ELF-1 (cell line): ENCODE measurements at places on chromosomes 3 and 15.

DNA sequence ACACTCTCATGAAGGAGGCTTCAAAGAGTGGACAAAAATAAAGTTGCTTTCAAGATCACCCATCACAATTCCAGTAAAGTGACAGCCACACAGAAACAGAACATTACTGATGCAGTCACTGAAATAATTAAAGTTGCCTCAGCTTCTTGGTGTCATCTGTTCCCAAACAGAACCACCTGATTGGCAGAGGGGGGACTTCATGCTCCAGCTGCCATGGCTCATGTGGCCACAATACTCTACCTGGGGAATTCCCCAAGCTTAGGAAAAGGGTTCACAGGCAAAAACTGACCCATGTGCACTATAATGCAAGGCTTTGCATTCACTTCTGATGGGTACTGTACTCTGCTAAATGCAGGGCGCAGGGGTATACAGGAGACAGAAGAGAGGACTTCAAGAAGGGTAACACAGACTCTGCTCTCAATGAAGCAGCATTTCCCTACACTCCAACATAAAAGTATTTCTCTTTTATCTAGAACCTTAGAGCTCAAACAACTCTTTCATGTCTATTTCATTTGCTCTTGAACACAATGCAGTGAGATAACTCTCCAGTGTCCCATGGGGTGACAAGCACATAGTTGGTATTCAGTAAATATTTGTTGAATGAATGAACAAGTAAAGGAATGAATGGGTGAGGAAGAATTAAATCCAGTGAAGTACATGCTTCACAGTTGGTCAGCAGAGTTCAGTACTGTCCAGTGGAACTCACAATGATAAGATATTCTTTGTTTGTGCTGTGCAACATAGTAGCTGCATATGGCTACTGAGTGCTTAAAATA, 8.6 kb upstream of the CTNNB1 start:
- DNase-seq = no peak

DNA sequence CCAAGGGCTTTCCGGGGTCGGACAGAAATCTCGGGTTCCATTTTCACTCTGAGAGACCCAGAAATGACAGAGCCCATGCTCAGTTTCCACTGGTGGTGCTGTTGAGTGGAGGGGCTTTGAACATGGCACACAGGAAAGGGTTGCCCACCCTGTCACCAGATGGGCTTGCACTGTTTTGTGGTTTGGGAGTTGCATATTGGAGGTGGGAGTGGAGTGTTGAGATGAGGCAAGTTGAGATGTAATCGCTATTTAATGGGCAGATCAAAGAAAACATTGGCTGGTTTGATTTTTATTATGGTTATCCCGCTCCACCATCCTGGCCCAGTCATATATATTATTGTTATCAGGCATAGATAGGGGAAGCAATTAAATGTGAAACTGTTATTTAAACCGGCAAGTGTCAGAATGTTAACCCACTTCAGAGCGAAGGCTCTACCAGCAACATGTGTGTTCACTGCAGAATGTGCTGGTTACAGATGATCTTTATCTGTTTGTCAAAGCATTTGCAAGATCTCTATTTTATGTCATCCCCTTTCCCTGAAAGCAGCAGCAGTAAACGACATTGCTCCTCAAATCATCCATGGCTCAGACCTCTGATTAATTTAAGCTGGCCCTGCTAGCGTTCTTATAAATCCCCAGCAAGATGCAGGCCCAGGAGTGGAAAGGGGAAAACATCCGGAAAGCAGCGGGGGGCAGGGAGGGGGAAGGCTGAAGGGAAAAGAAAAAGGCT, 58.3 kb upstream of the TSEN2 start:
- no peak for DNase-seq

- DNase-seq = no peak
Observed at GRCh38 chr15:44082558-44083157, 112.4 kb downstream of the FRMD5 start.

DNA sequence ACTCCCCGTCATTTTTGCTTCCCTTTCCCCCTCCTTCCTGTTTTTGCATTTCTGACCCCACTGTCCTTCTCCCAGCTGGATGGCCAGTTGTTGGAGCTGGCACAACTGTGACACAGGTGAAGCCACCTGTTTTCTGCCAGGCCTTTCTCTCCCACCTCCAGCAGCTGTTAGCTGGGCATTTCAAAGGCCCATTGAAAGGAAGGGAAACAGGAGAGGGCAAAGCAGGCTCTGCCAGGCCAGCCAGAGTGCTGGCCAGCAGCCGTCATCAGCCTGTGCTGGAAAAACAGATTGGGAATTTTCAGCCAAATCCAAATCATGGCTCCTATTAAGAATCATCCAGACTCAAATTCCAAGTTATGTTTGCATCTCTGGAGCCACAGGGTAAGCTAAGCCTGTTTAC, 155.2 kb upstream of the C2CD4B start:
- no peak for DNase-seq

DNA sequence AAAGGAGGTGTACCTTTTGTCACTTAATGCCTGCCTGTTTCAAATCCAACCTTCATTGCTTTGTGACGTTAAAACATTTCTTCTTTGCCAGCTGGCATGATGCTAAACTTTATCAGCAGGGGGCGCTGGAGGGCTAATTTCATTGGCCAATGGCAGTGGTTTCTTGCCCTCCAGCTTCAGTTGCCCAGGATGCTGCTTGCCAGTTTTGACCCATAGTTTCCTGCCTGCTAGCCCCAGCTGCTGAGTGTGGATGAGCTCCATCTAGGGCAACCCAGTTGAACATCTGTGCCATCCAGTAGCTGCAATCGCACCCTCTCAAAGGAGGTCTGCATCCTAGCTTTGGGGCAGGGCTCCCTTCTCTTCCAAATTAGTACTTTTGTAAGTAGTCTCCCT, 22.1 kb downstream of the ACKR2 start:
- DNase-seq = peak; percentile 85

- no peak for DNase-seq
Observed at GRCh38 chr3:155418407-155418806, 124.9 kb upstream of the STRIT1 start.

- DNase-seq = no peak
Observed at GRCh38 chr3:30481241-30481640, 125.2 kb upstream of the TGFBR2 start.

- no peak for DNase-seq
Observed at GRCh38 chr3:48528754-48529153, 24.8 kb upstream of the SHISA5 start.

DNA sequence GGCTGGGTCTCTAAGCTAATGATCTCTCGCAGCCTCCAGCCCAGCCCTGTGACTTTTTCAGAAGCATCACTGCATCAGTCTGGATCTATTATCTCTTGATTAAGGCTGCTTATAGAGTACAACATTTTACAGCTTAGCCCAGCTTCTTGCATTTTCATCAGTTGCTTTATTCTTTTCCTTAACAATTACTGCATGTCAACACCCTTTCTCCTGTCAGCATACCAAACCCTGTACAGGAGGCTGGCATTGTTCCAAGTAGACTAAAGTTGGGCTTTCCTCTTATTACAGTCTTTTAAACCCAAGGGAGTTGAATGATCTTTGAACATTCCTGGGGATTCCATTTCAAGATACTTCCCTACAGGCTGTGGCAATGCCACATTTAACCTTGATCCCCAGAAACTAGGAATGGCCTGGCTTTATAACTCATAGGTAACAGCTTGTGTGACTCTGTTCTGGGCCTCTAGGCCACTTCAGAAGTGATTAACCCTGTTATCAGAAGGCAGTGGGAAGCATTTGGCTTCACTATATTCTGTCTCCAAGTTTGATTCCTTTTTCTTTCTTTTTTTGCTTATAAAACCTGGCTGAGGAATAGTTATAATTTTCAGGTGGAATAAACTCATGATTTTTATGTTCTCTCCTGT, 182.9 kb downstream of the KCNMB2 start:
- no peak for DNase-seq

GRCh38 chr3:32571192-32571485, 481 bp upstream of the DYNC1LI1 start:
- DNase-seq = no peak

DNA sequence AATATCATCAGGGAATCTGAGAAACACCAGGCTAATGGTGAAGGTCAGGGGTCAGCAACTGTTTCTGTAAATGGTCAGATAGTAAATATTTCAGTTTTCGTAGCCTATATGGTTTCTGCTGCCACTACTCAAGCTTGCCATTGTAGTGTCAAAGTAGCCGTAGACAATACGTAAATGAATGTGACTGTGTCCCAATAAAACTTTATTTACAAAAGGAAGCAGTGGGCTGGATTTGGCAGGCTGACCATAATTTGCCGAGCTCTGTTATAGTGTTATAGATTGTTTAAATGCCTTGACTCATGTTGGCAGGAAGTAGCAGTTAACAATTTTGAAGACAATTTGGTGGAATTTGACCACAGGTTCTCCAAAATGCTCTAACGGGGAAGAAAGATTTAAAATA, 548.2 kb downstream of the FOXP1 start:
- no peak for DNase-seq

DNA sequence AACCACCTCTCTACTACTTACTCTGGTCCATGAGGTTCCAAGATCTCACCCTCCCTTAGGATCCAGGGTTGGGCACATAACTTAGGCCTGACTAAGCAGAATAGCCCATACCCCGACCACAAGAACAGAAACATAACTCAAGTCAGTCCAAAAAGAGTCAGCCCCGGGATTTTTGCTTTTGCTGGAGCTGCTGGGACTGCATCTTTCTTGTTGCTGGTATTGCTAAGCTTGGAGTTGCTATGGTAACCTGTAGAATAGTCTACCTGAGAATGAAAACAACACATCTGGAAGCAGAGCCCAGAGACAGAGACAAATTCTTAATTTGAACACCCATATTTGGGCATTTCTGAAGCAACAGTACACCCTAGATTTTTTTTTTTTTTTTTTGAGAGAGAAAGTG, 6.5 kb downstream of the RUBCN start:
- DNase-seq = no peak

DNA sequence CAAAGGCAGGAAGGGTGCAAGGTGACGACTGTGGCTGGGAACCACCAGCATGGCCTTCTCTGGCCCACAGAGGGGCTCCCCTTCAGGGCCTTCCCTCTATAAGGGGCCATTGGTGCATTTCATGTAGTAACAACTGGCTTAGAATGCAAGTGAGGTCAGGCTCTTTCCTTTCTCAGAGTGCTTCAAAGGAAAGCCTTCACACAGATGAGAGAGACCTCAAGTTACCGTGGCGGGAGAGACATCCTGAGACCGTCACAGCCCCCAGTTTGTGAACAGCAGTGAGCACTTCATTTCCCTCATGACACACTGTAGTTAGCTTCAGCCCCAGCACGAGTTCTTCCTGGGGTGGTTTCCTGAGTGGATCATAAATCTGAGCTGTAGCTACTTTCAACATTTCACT, 96.6 kb upstream of the LIMD1 start:
- no peak for DNase-seq

DNA sequence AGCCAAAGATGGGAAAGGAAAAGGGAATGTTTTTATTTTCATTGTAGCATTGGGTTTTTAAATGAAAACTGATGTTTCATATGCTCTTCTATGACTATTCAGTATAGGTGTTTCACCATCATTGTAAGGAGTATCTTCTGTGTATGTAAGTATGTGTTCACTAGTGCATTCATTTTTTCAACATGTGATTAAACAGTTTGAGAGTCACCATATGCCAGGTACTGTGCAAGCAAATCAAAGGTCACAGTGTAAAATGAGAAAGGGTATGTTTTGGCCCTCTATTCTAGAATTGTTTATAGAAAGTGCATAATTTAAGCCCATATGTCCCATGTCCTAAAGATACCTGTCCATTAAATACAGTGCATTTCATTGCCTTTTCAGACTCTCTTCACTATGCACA, 207.2 kb downstream of the ZBTB20 start:
- no peak for DNase-seq

- DNase-seq = no peak
Observed at GRCh38 chr3:180983136-180983535, 6.4 kb downstream of the DNAJC19 start.

DNA sequence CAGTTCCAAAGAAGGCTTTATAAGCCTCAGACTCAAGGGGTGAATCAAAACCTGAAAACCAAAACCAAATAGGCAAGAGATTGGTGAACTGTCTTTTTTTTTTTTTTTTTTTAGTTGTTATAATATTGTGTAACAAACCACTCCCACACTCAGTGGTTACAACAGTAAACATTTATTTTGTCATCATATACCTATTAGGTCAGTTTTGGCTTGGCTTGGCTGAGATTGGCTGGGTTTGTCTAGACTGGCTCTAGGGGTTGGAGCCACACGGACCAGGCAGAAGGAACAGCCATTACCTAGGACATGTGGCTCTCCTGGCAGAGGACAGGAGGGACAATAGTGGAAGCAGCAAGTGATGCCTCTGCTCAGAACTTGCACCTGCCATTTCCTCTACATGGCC, 26.4 kb upstream of the RYR3 start:
- DNase-seq = no peak

GRCh38 chr3:53170325-53171063, 9.5 kb downstream of the PRKCD start:
- DNase-seq = no peak

DNA sequence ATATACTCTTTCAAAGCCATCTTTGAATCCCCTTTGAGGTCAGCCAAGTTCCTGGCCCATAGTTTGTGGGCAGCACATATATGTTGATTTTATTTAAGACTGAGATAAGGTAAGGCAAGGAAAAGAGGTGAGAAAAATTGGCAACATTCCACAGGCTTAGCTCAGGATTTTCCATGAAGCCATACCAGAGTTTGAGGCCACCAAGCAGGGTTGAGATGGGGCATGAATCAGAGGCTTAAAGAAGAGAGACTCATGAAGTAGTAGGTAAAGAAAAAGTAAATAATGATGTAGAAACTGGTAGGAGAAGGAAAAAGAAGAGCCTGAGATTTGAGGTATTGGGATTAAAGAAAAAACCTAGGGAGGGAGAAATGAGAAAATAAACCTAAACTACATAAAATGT, 89.2 kb downstream of the MYO5A start:
- DNase-seq = no peak

DNA sequence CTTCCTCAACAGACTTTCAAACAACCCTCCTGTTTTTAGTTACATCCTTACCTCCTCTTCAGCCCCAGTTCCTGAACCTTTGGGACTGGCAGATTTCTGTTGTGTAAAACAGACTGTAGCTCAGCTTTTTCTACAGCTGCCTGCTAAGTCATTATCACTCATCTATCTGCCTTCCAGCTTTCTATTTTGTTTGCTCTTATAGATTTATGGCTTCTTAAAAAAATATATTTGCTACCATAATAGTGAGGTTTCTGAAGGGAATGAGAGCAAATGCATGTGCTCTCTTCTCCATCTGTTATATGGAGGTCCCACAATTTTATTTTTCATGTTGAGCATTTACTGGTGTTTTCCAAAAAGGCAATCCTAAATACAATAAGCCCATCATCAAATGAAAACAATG, 18.2 kb upstream of the GJD2 start:
- no peak for DNase-seq
